ENCODE measurements at places on chromosomes 3 and 15. TPM values are rescaled to one million over a fixed set of nuclear protein-coding genes. Genes with fewer than 3 reads are reported as not detected.

The DALRD3 gene
- total RNA-seq: 25.8 TPM

The GPR149 gene
- total RNA-seq: not detected

The DNAJB11 gene
- total RNA-seq: 42.0 TPM

The HRH1 gene
- total RNA-seq: 0.13 TPM

The NGRN gene
- total RNA-seq: 23.5 TPM

The TLE3 gene
- total RNA-seq: 85.8 TPM

The XYLB gene
- 3.4 TPM for total RNA-seq

The NPAP1 gene
- not detected for total RNA-seq

The CMTM8 gene
- 7.5 TPM for total RNA-seq

The LPP gene
- total RNA-seq: 60.0 TPM

The POLQ gene
- total RNA-seq: 18.7 TPM

The GOLGA8J gene
- not detected for total RNA-seq

The MYO5C gene
- total RNA-seq: 1.5 TPM

The ACAD9 gene
- total RNA-seq: 50.0 TPM

The PAK2 gene
- total RNA-seq: 93.8 TPM

The MYZAP gene
- 0.45 TPM for total RNA-seq

The CACNA2D2 gene
- total RNA-seq: 0.60 TPM

The SLC2A2 gene
- total RNA-seq: not detected

The FANCD2OS gene
- not detected for total RNA-seq

The DLEC1 gene
- total RNA-seq: 5.1 TPM

The OCA2 gene
- total RNA-seq: not detected

The BCL2A1 gene
- 28.3 TPM for total RNA-seq

The KNG1 gene
- not detected for total RNA-seq

The GTPBP8 gene
- 23.6 TPM for total RNA-seq

The TF gene
- total RNA-seq: 0.02 TPM

The DUOXA1 gene
- not detected for total RNA-seq

The C3orf20 gene
- total RNA-seq: 0.15 TPM

The ITGB5 gene
- not detected for total RNA-seq

The BFSP2 gene
- 0.68 TPM for total RNA-seq

The NOX5 gene
- not detected for total RNA-seq

The EPHA6 gene
- not detected for total RNA-seq

The MUSTN1 gene
- 1.7 TPM for total RNA-seq

The ACVR2B gene
- total RNA-seq: 5.8 TPM

The EPHA3 gene
- 0.05 TPM for total RNA-seq

The PLS1 gene
- 2.2 TPM for total RNA-seq

The HDC gene
- not detected for total RNA-seq

The CHAC1 gene
- 5.9 TPM for total RNA-seq

The ACTC1 gene
- not detected for total RNA-seq

The TMEM266 gene
- not detected for total RNA-seq
